ENCODE measurements at places on chromosomes 7 and 10.

DNA sequence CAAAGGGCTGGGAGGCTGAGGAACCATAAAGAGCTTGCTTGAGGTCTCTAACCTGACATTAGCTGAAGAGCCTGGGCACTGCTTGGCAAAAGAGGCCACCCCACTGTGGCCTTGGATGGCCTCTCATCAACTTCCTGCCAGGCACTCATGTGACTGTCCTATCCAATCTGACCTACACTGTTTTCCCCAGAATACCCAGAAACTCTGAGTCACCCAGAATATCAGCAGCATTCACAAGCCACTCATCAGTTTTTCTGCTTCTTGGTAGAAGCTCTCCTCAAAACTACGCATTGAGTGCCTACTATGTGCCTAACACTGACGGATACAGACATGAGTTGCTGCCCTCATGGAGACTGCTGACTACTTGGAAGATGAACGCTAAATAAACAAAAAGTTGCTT is 4.1 kb upstream of the NT5C2 start:
- DNase-seq: no peak

DNA sequence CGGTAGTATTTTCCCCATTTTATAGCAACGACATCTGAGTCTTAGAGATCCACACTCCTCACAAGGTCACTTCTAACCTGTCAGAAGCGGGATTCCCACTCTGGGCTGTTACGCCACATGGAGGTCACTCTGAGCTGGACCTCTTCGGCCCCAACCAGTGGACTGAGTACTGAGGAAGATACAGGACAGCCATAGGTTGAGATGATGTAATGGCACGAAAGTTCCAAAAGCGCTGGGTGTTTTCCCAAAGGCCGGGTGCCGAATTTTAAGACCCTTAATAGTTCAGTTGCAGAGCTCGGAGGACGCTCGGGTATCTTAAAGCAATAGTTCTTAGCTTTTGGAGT is 699 bp downstream of the GHITM start:
- DNase-seq: no peak

DNA sequence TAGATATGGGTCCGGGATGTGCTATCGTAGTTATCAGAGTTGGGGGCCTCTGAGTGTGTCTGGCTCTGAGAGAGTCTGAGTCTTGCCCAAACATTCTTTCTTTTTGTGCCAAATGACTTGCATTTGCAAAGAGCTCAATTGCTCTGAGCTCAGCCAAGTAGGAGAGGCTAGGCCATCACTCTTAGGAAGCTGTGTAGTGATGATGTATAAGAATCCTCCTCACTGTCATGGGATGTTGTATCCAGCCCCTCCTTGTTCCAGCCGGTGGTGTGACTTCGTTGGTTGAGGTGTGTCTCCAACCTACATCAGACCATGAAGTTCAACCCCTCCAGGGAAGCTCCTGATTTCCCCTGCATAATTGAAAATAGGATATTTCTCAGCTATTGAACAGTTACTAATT is 97.5 kb upstream of the NPS start:
- no peak for DNase-seq

GRCh38 chr7:13032576-13032975 is 345.1 kb downstream of the ARL4A start:
- no peak for DNase-seq

DNA sequence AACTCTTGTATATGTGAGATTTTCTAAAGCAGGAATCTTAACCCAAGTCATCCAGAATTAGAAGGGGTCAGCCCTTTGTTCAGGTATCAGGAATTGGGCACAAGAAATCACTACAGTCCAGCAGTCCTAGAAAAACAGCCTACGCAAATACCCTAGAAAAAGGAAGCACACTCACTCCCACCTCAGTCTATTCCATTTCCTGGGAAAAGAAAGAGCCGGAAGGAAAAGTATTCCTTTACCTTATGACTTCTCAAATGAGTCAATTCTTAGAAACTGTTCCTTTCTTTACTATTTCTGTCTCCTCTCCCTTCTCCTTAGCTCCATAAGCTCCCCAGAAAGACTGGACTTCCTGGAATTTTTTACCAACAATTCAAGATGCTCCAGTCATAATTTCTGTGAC is 62.7 kb downstream of the DNAJC12 start:
- DNase-seq: no peak

- peak; percentile 42 for DNase-seq
Observed at GRCh38 chr10:70758757-70759514, 26.2 kb downstream of the TBATA start.

GRCh38 chr7:77691892-77692491 is 4.3 kb upstream of the RSBN1L start:
- DNase-seq: no peak

- no peak for DNase-seq
Observed at GRCh38 chr7:95503271-95504131, 17.8 kb downstream of the ASB4 start.

- no peak for DNase-seq
Observed at GRCh38 chr10:30036811-30037210, 22.6 kb downstream of the JCAD start.

- no peak for DNase-seq
Observed at GRCh38 chr10:129494740-129495139, 27.7 kb downstream of the MGMT start.

DNA sequence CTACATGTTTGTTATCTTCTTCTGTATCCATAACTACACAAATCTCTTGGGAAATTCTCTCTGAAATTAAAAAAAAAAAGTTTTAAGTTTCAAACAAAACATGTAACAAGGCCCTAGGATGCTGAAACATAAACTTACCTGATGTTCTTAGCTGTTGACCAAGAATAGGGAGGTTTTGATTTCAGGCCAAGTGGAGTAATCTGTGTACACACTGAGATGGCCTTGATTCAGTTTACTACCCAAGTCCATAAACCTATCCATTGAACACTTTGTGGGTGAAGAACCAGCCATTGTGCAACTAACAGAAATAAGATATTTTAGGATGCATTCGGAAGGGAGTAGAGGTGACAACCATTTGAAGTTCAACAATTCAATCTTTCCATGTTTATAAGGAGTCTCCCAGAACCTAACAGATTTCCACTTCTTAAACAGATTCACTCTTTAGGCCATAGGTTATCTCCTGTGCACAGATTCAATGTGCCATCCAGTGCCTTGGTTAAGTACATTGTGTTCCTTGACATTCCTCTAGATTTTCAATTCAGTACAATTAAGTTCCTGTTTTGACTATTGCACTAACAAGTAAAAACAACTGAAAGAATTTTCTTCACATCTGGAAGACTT is 143.1 kb downstream of the CRPPA start:
- DNase-seq: no peak

GRCh38 chr10:131430716-131431412 is 119.3 kb upstream of the TCERG1L start:
- no peak for DNase-seq

DNA sequence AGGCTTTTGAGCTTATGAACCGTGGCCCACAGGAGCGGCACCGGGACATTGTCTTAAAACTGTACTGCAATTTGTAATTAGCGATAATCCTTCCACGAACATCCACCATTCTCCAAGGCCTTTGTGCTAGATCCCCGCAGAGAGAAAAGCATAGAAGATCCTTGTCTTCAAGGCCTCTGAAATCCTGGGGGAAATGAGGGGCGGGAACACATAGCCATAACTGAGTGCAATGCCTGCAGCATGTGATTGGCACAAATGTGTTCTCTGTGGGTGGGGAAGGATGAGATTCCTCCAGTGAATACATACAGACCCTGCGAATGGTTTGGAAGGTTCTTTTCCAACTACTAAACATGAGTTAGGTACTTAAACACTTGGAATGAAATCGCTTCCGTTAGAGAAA is 25.9 kb upstream of the PROSER2 start:
- no peak for DNase-seq

- no peak for DNase-seq
Observed at GRCh38 chr10:124012991-124013390, 80.4 kb downstream of the CHST15 start.
